ENCODE measurements at places on chromosomes 7 and 10.

DNA sequence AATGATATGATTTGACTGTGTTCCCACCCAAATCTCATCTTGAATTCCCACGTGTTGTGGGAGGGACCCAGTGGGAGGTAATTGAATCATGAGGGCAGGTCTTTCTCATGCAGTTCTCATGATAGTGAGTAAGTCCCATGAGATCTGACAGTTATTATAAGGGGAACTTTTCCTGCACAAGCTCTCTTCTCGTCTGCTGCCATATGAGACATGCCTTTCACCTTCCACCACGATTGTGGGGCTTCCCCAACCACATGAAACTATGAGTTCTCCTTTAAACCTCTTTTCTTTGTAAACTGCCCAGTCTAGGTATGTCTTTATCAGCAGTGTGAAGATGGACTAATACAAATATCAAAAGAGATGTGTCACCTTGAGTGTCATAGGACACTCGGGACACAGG, 502.7 kb upstream of the PODXL start:
- no peak for DNase-seq

- DNase-seq, result peak; percentile 55
These were observed 150.5 kb upstream of the VKORC1L1 start for GRCh38 chr7:65722361-65722792.

DNA sequence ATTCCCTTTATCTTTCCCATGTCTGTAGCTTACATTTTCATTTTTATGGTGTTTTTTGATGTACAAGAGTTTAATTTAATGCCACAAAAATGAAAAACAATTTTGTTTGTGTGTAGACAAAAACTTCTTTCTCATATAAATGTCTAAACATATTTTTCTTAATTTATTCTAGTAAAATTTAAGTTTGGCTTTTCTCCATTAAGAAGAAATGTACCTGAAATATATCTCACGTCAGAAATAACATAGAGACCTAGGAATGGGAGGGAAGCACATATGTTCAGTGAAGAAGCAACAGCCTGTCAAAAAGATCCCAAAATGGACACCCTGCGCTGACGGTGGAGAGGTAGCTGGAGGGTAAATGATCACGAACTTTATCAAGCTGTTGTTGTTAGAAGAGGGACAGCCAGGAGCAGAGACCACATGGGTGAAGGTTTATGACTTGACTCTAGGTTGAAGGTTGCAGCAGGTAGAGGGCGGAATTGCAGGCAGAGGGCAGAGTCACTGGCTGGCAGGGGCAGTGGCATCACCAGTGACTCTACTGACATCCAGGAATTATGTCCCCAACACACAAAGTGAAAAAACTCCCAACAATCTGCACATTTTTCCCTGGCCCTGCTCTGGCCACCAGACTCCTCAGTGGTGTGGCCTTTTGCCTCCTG, 225.9 kb upstream of the PRSS58 start:
- DNase-seq, result no peak

GRCh38 chr10:34384372-34384771, 430.7 kb downstream of the PARD3 start:
- DNase-seq, result no peak

DNA sequence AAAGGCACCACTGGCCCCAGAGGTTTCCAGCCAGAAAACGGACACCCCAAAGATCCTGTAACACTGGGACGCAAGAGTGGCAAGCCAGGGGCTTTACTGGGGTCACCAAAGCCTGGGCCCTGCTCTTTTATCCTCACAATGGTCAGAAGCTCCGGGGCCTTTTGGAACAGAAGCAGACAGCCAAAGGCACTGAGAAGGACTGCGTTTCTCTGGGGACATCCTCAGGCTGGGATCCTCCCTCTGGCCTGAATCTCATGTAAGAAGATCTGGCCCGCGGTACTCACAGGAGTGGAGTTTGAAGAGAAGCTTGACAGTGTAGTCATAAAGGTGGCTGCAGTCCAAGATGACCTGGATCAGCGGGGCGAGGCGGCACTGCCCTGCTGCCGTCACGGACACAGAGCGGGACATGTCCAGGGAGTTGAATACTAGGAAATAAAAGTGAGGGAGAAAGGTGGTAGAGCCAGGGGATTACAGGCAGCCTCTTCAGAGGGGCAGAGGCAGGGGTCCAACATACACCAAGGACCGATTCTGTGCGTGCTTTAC, 81.4 kb downstream of the SPDYE5 start:
- no peak for DNase-seq

DNA sequence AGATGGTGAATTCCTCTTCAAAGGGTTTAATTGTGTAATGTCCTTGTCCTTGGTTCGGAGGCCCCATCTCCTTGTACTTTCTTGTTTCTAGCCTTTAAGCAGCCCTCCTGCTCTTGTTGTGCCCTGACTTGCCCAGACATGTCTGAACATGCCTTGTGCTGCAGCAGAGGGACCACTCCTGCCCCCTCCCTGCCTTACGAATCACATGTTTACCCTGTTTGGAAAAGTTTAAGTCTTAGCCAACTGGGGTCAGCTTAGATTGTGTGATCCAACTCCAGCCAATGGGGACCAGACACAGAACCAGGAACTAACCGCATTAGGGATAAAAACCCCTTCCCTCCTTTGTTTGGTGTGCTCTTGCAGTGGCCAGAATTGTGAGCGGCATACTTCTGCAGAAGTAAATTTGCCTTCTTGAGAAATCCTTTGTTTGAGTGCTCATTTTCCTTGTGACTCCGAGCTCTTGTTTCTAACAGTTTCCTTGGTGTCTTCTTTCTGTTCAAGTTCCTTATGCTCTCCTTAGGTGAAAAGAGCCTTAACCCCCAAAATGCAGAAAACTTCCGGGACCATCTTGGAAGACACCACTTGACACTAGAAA, 29.4 kb downstream of the CLRN3 start:
- no peak for DNase-seq

DNA sequence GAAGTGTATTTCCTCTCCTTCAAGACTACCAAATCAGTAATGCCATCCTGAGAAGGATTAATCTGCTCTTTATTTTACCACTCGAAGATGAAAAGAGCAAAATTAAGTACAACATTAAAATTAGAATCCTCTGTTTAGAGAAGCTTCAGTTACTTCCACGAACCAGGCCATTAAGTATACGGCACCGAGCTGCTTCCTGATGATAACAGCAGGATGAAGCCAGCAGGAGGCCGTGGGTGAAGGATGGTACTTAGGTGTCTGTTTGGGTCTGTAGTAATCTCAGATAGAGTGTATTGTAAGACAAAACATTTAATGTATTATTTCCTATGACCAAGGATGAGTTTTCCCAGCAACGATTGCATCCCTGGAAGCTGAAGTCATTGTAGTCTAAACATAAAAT, 362.8 kb downstream of the SFMBT2 start:
- no peak for DNase-seq

- peak; percentile 69 for DNase-seq
These were observed 46.0 kb downstream of the ZNRF2 start for GRCh38 chr7:30330134-30331111.

GRCh38 chr7:5457245-5457735, 33.7 kb upstream of the TNRC18 start:
- DNase-seq, result no peak

DNA sequence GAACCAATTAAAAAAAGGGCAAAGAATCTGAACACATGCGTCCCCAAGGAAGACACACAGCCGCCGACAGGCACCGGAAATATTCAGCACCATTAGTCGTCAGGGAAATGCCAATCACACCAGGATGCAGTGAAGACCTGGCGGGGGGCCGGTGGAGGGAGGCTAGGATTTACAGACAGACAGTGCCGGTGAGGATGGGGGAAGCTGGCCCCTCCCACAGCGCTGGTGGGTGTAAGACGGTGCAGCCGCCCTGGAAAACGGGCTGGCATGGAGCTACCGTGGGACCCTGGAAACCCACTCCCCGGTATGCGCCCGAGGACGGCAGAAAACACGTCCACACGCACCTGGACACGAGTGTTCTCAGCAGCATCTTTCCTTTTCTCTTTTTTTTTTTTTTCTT, 4.8 kb upstream of the ADAP1 start:
- DNase-seq, result no peak

DNA sequence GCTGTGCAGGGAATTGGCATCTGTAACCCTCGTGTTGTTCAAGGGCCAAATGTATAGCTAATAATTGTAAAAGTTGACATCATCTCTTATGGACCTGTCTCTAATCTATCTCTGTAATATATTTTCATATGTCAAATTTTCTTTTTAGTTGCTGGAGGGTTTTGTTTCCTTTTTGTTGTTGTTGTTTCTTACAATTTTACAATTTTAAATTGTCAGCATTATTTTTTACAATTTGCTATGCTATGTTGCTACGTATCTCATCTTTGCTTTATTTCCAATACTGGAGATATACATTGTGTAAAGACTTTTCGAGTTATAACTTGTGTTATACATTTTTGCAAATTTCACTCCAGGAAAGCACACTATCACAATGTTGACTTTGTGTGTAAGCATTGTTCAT, 290.2 kb upstream of the SP4 start:
- no peak for DNase-seq

GRCh38 chr7:131898418-131898817, 342.0 kb upstream of the PODXL start:
- DNase-seq, result no peak

- DNase-seq, result no peak
These were observed 267.2 kb upstream of the MGMT start for GRCh38 chr10:129199826-129200225.

- DNase-seq, result no peak
These were observed 448.5 kb downstream of the NXPH1 start for GRCh38 chr7:8881916-8882315.

- no peak for DNase-seq
These were observed 54.8 kb downstream of the ATAD1 start for GRCh38 chr10:87763086-87763861.

DNA sequence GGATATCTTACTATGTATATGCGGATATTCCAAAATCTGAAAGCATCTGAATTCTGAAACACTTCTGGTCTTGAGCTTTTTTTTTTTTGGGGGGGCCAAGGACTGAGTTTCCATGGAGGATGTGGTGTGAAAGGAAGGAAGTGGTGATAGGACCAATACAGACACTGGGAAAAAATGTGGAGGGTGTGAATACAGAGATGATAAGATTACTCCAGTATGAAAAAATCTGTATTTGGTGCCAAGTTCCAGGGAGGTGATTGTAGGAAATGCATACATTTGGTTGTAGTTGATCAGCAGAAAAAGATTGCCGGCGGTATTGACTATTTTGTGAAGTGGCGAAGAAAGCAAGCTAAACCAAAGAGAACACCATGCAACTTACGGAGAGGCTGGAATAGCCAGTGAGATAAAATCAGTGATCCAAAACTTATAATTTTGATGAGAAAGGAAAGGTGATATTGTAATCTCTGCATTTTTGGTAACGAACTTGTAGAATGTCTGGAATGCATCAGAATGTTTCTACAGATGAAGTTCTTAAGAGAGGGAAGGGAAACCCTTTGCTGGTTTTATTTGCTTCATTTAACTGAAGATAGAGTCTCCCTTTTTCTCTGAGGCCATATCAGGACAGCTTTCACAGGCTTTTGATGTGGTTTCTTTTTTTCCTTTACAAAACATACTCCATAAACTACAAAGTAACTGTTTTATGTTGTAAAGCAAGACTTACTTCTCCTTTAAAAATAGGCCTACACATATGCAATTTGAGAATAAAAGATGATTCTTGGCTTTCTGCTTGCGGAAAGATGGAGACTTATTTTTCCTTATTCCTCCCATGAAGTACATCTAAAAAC, 6.0 kb downstream of the WDR37 start:
- no peak for DNase-seq

- DNase-seq, result no peak
These were observed 9.8 kb downstream of the RBP4 start for GRCh38 chr10:93591065-93591808.

- DNase-seq, result no peak
These were observed 125.7 kb downstream of the TEX36 start for GRCh38 chr10:125557311-125557710.

DNA sequence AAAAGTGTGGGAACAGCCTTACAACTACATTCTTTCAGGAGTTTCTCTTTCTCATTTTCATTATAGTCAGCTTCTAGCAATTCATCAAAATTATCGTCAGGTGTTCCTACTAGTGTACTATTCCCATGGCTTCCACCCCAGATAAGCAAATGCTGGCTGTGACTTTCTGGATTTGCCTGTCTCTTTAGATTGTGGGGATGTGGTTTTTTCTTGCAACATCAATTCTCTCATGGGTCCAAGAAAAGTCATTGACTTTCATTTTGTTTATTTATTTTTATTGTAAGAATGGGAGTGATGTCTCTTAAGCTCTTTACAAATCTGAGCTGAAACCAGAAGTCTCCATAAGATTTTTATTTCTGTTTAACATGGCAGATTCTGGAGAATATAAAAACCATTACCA, 349.7 kb upstream of the SEMA3C start:
- DNase-seq, result no peak

DNA sequence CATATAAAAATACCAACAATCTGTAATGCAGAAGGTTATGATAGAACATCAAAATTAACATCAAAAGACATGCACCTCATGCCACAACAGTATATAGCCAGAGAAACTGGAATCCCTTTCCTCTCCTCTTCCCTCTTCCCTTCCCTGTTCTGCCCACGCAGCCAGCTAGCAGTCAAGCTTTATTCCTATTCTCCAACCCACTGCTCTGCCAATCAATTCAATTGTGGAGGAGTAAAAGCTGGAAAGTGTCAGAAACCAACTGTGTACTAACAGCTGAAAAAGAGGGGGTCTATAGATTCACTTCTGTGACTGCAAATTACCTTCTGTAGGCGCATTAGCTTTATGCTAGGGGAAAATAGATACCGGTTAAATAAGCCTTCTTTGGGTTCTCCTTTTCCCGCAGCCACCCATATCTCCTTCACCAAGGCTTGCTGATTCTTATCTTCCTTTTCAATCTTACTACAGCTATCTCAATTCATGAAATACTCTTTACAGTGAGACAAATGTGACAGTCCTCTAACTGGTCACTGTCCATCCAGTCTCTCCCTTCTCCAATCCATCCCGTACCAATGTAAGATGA, 16.3 kb downstream of the ABI1 start:
- DNase-seq, result no peak

GRCh38 chr7:85749696-85750453, 563.0 kb upstream of the SEMA3D start:
- no peak for DNase-seq

GRCh38 chr7:6228361-6229229, 43.8 kb downstream of the CYTH3 start:
- no peak for DNase-seq

DNA sequence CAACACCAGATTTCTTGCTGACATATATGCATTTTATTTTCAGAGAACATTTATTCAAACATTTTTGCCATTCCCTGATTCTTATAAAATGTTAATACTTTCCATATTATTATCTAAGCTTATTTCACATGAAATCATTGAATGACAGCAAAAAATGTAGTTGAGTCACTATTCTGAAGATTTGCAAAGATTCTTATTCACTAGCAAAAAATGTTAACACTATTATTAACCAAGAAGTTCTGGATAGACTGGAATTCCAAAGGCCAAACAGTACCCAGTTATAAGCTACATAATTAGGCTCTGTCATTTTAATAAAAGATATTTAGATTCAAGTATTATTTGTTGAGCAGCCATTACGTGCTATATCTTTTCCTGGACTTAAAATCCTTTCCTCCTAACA, 4.3 kb downstream of the GSTO2 start:
- no peak for DNase-seq
